ENCODE measurements at places on chromosomes 12 and 14.

DNA sequence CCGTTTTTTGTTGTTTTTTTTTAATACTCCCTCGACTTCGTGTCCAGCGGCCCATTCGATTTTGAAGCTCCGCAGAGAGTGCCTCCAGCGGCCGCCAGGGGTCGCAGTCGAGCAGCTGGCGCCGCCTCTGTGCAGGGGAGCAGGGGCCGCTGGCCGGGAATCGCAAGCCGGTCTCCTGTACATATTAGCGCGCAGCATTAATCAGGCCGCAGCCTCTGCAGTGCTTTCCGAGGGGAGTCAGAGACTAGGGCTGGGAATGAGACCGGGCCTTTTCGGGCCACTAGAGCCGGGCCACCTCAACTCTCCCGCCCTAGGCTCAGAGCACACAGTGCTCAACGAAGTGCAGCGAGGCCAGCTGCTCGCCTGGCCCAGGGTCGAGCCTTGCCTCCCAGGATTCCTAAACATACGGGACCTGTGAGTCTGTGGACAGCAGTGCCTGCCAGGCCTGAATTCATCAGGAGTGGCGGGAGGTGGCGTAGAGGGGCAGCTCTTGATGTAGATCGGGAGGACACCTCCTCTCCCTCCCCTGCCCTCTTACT is 81.8 kb downstream of the EMP1 start:
- peak; percentile 43 for DNase-seq

GRCh38 chr12:49094160-49094974 is at the start of gene DHH:
Gene DHH, minus strand, starts transcription at chr12:49094801. Its CDS starts 289 bp downstream, at chr12:49094512.
- no peak for DNase-seq

DNA sequence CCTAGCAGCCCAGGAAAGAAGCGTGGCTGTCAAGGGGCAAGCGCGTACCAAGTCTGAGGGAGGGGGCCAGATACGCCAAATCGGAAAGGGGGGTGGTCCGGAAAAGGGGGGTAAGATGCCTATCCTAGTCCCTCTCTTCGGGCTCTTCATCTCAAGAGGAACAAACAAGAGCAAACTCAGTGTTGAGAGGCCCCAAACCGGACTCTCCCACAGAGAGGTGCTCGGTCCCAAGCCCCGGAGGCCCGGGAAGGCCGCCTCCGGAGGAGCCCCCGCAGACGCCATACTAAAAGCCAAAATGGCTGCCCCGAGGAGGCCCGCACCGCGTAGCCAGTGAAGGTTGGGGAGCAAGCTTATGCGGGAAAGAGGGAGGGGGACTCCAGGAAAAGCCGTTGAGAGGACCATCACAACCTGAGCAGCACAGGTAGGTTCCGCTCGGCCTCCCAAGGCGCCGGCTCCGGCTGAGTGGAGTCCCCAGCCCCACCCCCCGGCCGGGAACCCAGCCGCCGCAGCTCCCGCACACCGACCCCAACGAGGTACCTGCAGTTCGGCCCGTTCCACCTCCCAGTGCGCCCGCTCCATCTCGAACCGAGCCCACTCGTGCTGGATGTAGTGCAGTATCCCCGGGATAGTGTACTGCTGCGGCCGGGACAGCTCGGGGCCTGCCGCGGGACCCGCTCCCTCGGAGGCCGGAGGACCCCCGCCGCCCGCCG is at the start of gene AP4S1:
AP4S1 (plus strand) TSS at position 283 of the 710 bp plus-strand sequence. CDS start 40,548 bp downstream, outside the sequence.
- peak; percentile 25 for DNase-seq

DNA sequence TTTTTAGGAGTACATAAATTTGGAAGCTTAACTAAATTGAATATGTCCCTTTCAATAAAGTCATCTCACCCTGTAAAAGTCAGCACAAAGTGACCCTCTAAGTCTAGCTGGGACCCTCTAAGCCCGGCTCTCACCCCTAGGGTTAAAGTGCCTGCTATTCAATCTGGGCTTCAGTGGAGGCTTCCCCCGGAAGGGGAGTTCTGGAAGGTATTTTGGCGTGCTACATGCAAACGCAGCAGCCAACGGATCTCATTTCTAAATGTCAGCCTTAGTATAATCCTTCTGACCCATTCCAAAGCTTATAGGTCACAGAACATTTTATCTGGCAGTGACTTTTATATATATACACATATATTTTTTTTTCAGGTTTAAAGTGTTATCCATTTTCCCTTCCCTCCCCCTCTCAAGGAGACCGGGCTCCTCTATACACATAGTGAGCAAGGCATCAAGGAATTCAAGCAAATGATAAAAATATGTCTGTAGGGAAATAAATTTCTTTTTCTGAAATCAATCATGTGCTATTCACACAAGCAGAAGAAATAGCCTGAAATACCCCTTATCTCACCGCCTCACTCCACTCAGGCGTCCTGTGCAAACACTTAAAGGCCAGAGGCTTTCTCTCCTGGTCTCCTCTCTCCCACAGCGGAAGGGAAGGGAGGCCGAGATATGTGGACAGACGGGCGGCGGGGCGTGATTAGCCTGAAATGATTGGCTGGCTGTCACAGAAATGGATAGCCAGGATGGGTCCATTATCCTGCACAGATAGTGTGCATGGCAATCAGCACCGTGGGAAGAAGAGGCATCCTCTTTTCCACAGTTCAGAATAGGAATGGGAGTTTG is 301.7 kb downstream of the GALC start:
- DNase-seq, result no peak

- DNase-seq, result no peak
Observed at GRCh38 chr12:2583642-2584401, 210.9 kb upstream of the FKBP4 start.

GRCh38 chr14:68580096-68580645 is 212.7 kb downstream of the ZFP36L1 start:
- DNase-seq, result no peak

DNA sequence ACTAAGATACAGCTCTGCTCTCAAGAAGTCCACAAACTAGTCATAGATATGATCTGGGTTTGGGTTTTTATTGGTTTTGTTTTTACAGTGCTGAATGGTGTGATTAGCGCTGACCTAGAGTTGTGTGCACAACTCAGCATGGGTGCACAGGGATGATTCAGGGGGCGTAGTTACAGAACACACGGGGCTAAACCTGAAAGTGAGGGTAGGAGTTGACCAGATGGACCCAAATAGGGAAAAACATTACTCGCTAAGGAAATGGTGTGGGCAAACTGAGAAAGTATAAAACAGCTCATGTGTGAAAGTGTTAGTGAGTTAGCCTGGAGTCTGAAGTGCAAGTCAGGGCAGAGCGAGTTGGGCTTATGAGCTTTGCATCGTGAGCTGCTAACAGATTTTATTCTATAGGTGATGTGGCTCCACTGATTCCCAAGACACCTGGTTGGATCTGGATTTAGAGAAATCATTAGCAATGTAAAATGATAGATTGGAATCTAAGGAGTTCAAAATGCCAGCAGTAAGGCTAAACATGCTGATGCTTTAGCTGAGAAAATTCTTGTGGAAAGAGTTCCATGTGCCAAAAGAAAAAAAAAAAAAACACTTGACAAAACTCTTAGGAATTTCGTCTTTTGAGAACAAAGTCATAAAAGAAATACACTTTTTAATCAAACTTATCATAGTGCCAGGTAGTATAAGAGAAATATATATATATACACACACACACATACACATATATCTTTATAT is 134.9 kb downstream of the SLC5A8 start:
- DNase-seq, result no peak

DNA sequence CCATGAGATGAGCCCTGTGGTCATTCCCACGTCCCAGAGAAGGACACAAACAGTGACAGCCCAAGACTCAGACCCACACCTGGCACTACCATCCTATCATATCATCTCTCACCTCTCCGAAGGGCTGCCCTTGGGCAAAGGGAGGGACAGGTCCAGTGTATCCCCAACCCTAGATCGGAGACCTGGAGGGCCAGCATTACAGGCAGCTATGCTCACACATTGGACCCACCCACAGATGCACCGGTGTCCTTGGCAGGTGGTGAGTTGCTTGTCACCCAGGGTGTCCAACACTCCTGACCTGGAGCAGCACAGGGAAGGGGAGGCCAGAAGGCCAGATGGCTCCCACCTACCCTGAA is 117.4 kb downstream of the DICER1 start:
- no peak for DNase-seq

DNA sequence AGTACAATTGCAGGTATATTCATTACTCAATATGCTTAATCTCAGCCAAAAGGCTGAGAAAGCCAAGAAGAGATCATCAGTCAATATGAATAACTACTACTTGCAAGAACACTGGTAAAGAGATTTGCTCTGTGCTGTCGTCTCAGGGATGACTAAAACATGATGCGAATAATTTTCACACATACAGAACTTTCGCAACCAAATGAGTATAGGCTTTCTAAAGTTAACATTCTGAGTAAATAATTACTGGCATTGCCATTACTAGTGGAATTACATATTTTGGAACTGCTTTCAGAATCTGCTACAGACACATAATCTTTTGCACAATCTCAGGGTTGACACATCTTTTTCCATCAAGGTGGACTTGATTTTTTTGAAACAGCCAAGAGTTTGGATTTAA is 24.7 kb downstream of the NCKAP1L start:
- no peak for DNase-seq

DNA sequence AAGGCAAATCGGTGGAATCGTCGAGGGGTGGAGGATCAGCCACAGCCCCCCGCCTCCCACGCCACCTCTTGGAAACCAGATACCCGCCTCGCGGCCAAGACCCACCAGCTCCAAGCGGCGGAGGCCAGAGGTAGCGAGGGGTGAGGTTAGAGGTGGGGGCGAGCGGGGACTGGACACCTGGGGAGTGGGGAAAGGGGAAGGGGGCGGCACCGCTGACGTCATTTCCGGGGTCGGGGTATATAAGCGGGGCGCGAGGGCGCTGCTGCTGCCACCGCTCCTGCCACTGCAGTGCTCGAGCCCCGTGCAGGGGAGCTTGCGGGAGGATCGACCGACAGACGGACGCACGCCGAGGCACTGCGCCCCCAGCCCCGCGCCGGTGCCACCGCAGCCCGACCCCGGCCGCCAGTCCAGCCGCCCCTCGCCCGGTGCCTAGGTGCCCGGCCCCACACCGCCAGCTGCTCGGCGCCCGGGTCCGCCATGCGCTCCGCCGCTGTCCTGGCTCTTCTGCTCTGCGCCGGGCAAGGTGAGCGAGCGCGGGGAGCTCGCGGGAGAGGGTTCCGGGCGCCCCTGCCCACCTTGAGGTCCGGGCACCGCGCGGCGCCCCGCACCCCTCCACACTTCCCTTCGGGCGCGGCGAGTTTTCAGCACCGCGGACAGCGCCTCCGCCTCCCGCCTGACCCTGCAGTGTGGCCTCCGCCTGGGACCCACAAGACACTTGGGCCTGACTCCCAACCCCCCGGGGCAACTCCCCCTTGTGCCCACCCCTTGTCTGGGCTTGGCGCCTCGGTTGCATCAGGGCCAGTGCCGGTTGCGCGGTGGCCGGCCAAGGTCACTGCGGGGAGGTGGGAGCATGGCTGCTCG is at the start of gene CHGA:
CHGA (plus strand) TSS at position 268 of the 861 bp plus-strand sequence; CDS start at position 478, 210 bp downstream.
- DNase-seq, result peak; percentile 13

DNA sequence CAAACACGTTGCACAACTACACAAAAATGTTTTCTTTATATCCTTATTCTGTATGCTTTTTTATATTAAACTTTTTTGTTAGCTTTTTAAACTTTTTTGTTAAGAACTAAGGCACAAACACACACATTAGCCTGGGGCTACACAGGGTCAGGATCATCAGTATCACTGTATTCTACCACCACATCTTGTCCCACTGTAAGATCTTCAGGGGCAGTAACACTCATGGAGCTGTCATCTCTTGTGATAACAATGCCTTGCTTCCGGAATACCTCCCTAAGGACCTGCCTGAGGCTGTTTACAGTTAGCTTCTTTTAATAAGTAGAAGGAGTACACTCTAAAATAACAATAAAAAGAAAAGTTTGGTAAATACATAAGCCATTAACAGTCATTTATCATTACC is 42.2 kb downstream of the PLEKHA5 start:
- no peak for DNase-seq

- DNase-seq, result no peak
Observed at GRCh38 chr14:70018713-70019211, 139.5 kb downstream of the SMOC1 start.

- DNase-seq, result no peak
Observed at GRCh38 chr12:64293654-64294364, 71.7 kb upstream of the KICS2 start.

DNA sequence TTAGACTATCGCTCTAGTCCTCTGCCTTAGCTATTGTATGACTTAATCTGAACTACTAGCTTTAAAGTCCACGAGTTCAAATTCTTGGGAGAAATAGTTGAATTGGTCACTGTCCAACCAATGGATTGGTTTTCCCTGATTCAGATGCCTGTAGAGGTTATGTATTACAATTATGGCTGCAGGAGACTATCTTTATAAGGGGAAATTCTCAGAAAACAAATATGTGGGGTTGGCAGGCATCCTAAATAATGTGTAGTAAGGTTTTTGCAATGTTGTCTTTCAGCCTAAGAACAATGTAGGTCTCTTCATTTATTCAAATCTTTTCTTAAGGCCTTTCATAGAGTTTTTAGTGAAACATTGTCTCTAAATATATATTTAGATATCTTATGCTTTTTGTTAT is 26.9 kb downstream of the MYRFL start:
- DNase-seq, result no peak

DNA sequence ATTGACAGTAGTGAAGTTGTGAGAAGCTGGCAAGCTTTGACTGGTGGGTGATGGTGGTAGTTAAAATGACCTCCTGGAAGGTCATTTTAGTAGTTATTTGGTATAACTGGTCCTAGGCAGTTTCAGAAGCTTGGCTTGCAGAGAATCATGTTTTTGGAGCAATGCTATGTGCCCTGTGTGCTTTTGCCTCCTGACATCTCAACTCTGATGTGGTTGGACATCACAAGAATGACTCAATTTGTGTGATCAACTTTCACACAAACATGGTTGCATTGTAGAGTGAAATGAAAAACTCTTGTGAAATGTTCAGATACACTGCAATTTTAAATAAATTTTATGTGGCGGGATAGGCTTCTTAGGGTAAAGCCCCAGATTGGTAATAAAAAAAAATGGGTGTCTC is 8.3 kb upstream of the ABCD2 start:
- no peak for DNase-seq

DNA sequence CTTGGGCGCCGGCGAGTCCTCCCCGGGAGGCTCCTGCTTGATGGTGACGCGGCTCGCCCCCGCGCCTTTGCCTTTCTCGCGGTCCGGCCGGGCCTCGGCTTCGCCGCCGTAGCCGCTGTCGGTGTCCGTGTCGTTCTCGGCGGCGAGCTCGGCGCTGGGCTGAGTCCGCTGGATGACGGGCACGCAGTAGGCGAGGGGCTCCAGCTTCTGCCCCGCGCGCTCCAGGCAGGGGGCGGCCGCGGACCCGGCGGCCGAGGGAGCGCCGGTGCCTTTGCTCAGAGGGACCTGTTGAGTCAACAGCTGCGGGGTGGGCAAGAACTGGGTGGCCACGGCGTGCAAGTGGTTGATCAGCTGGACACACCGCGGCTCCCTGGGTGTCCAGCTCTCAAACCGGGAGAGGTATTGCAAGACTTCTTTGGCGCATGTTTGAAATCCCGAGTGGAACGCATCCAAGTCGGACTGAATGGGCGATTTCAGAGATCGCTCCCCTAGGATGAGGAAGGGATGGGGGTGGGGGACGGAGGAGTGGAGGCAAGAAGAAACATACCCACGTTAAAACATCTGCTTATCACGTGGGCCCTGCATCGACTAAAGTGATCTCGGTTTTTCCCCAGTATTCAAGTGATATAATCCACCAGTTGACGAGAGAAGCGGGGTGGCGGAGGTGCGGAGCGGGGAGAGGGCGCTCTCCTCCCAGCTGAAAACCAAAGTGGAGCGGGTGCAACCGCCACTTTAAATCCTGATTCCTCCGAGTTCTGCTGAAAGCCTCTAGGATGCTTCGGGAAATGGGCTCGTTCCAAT is 2.0 kb downstream of the BHLHE41 start:
- DNase-seq, result no peak
